KBM-7 (cell line): ENCODE measurements at places on chromosomes 13 and 19.

DNA sequence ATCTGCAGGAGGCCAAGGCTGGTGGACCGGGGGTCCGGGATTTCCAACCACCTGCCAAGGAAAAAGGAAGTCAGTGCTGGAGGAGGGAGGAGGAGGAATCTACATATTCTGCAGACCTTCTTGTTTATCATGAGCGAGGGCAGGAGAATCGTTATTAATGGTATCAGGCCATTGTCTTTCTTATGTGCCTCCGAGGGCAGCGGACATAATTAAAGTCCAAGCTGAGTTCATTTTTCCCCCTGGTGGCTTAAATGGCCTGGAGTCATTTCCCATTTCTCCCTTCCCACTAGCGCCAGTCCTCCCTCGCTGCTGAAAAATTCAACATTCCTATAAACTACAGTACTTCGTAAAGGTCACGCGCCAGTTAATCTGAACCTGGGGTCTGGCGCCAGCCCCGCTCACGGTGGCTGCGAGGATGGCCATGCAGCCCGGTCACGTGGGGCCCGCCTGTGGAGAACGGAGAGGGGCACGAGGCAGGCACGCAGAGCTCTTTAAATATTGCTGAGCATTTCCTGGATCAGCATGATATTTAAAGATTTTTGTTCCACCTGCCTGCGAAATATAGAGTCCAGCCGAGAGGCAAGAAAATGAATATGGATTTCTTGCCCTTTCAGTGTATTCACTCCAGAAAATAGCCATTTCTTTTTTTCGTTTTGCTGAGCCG lies 85.2 kb upstream of the PCDH8 start:
- DNase-seq, result no peak

- no peak for DNase-seq
Measured at GRCh38 chr13:59686798-59687394, 476.8 kb downstream of the DIAPH3 start.

DNA sequence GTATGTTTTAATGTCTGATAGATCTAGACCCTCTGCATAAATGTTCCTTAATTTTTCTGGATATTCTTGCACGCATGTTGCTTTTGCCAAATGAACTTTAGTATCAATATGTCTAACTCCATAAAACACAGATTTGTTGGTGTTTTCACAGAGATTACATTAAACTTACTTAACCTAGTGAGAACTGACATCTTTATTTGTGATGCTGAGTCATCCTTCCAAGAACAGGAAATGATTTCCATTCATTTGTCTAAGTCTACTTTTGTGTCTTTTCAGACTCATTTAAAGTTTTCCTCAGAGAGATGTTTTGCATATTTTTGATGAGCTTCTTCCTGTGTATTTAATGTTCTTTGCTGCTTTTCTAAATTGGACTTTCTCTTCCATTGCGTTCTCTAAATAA lies 184.0 kb downstream of the SLC7A1 start:
- no peak for DNase-seq

DNA sequence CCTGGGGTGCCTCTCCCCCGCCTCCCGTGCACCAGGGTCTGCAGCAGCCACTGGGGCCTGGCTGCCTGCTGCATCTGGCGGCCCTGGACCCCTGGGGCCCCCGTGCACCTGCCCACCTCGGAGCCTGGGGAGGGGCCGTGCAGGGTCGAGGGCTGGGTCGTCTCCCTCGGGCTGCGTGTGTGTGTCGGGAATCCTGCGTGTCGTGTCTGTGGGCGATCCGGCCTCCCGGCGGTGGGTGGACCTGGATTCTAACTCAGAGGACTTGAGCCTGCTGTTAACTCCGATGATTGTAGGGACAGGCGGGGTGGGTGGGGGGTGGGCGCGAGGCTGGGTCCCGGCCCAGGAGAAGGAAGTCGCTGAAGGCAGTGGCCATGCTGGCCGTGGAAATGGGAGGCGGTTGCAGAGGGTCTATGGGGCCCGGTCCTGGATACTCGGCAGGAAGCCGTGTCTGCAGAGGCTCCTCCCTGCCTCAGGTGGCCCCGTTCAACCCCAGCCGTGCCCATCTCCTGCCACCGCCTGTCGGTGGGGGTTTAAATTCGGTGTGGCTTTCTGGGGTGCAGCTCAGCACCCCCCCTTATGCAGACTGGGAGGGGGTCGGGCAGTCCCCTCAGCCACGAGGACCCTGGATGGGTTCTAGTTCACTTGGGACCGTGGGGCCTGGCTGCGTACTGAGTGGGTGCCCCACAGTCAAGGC lies 9.4 kb upstream of the WDR18 start:
- no peak for DNase-seq

GRCh38 chr19:12838886-12839756 lies 806 bp downstream of the MAST1 start:
- DNase-seq, result peak; percentile 39

DNA sequence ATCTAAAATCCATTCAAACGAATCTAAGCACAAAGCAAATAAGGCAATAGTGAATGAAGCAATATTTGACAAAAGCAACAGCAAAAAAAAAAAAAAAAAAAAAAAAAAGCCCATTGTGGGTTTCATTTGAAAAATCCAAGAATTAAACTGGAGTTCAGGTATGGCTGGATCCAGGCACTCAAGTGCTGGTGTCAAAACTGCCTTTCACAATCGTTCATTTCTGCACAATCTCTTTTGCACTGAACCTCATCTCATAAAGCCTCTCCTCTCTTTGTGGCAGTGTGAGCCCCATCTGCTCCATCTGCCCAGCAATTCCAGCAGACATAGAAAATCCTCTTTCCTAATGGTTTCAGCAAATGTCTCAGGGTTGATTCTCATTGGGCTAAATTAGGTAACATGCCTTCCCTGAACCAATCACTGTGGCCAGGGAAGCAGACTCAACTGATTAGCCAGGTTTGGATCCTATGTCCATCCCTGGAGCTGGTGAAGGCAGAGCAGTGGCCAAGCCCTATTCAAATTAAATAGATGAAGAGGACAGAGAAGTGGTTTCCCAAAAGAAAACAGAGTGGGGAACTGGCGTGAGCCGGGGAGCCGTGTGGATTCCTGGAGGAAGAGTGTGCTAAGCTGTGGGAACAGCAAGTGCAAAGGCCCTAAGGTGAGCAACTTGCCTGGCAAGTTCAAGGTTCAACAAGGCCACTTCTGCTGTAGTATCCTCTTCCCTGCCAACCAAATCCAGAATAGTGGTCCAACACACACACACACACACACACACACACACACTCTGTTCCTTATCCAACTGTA lies 1.2 kb upstream of the HIF3A start:
- no peak for DNase-seq

GRCh38 chr13:81133066-81133465 lies 792.1 kb upstream of the SPRY2 start:
- DNase-seq, result no peak

DNA sequence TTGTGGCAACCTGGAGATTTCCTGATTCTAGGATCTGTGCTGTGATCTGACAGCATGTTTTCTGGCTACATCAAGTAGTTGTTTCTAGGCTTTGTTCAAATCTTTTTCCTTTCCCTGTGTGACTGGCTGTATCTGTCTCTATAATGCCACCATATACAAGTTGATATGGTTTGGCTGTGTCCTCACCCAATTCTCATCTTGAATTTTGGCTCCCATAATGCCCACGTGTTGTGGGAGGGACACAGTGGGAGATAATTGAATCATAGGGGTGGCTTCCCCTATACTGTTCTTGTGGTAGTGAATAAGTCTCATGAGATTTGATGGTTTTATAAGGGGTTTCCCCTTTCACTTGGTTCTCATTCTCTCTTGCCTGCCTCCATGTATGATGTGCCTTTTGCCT lies 24.6 kb upstream of the CLDN10 start:
- DNase-seq, result no peak

DNA sequence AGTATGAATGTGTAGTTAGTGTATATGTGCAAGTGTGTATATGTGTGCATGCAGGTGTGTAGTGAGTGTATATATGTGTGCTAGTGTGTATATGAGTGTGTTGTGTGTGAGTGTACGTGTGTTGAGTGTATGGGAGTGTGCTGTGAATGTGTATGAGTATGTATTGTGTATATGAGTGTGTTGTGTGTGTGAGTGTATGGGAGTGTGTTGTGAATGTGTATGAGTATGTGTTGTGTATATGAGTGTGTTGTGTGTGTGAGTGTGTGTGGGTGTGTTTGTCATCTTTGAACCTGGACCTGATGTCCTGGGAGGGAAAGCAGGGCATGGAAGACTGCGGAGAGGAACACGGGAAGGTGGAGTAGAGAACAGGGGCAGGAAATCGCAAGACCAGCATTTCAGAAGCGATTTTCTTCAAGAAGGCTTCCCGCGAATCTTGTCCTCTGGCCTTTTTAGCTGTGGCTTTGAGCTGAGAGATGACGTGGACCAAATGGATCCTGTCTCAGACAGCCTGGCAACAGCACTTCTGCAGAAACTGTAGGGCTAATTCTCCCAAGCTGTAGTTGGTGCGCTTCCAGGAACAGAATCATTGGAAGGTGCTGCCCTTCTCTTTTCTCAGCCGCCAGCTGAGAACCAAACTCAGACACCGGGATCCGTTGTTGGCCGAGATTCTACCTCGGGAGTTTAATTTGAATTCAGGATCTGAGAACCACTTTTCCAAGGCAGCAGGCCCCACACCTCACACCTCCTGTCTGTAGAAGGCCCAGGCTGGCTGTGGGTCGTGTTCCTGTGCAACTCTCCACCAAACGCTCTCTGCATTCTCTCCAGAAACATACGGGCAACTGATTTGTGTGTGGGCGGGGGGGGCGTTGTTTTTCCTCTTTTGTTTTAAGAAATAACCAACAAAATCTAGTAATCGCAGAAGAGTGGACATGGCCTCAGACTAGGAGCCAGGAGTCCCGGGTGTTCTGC lies 94.7 kb upstream of the RAP2A start:
- no peak for DNase-seq

DNA sequence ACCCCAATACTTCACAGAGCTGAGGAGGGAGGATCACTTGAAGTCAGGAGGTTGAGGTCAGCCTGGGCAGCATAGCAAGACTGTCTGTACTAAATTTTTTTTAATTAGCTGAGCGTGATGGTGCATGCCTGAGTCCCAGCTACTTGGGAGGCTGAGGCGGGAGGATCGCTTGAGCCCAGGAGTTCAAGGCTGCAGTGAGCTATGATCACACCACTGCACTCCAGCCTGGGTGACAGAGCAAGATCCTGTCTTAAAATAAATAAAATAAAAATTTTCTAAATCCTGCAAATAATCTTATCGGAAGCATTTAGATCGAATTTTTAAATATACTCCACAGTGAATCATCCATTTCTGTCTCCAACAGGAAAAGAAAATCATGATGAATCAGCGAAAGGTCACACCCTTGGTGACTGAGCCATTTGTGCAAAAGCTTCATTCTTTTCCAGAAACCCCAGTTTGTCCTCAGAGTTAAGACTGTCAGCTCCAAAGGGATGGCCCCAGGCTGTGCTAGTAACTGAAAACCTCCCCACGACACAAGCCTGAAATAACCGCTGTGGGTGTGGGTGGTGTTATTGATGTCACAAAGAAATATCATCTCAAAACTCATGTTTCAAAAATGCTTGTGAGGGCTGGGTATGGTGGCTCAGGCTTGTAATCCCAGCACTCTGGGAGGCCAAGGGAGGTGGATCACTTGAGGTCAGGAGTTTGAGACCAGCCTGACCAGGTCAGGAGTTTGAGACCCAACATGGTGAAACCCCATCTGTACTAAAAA lies 167.6 kb downstream of the PTPRS start:
- no peak for DNase-seq

DNA sequence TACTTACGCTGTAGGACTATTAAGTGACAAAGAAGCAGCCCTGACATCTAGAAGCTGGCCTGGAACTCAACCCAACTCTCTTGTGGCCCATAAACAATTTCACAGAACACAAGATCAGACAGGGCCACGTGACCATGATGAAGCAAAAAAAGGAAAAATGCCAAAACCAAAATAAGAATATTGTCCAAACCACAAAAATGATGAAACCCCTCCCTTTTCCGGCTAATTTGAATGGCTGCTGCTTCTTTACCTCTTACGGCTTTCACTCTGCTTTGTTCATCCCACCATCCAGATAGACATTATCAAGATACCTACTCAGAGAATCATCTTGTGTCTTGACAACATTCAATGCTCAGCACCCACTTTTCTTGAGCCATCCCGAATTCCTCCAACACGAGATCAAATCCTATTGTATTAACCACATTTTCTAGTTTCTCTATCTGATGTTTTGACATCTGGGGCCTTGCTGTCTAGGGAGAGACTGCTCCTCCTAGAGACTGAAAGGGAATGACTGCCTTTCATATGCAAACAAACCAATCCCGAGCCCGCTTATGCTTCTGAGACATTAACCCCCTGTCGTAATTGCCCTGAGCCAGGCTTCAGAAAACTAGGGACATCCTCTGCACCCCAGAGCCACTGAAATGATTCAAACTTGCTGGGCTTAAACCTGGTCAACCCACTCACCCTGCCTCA lies 186.3 kb downstream of the TDRD3 start:
- DNase-seq, result peak; percentile 27

GRCh38 chr19:15235781-15236180 lies 3.5 kb upstream of the EPHX3 start:
- DNase-seq, result no peak

GRCh38 chr19:800360-801029 lies 3.2 kb downstream of the PTBP1 start:
- no peak for DNase-seq

- no peak for DNase-seq
Measured at GRCh38 chr13:33087091-33087490, 70.9 kb downstream of the KL start.

GRCh38 chr13:59745392-59745788 lies 418.3 kb downstream of the DIAPH3 start:
- DNase-seq, result no peak

GRCh38 chr19:33193865-33194362 lies at the start of gene LRP3:
LRP3 (plus strand) TSS chr19:33194330; CDS start chr19:33194786, 456 bp downstream.
- no peak for DNase-seq

DNA sequence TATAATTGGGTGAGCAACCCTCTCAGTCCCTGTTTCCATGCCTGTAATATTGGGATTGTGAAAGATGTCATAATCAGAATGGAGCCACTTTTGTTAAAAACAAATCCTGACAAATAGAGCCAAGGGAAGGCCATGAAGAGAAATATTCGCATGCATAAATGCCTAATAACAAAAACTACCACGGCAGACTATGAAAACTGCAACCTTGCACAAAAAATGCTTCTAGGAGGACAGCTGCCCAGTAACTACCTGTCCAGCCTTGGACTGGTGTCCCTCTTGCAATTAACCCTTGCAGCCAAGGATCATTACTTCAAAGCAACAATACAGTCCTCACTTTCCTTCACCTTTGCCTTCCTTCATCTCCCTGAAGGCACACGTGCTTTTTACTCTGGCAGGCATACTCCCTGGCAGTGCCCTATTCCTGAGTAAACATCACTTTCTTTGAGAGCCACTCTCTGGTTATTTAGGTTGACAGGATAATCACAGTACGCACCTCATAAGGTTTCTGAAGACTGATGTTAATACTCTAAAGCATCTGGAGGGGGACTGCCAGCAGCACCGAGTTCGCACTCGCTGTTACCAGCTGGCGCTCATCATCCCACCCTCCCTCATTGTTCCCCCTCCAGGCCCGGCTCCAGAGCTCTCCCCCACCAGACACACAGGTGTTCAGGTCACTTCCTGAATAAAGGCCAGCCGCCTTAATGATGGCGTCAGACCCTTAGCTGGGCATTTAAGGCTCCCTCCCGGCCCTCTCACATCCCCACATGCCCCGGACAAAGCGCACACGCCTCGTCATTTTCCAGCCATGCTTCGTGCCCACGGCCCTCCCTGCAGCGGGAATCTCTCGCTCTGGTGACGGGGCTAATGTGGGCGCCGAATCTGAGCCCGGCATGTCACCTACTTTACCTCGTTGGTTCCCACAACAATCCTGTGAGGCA lies 57.3 kb downstream of the CDADC1 start:
- no peak for DNase-seq
